ENCODE measurements at places on chromosomes 5 and 9. TPM values are rescaled to one million over a fixed set of nuclear protein-coding genes. Genes with fewer than 3 reads are reported as not detected.

The BAAT gene
- total RNA-seq = not detected

The ZNG1F gene
- total RNA-seq = 2.9 TPM

The PDCD1LG2 gene
- 3.3 TPM for total RNA-seq

The LURAP1L gene
- total RNA-seq = 4.7 TPM

The ACTBL2 gene
- not detected for total RNA-seq

The IQGAP2 gene
- total RNA-seq = 11.6 TPM

The FUT7 gene
- 0.24 TPM for total RNA-seq

The TAF11L5 gene
- not detected for total RNA-seq

The C9 gene
- total RNA-seq = not detected

The GRXCR2 gene
- total RNA-seq = 0.60 TPM

The NDUFA8 gene
- 198 TPM for total RNA-seq

The CCDC187 gene
- not detected for total RNA-seq

The MYOT gene
- 90.8 TPM for total RNA-seq

The SLCO6A1 gene
- total RNA-seq = not detected

The GABRA6 gene
- not detected for total RNA-seq

The FGD3 gene
- 5.2 TPM for total RNA-seq

The WDR36 gene
- 18.0 TPM for total RNA-seq

The OMD gene
- total RNA-seq = 8.5 TPM

The SLC25A2 gene
- not detected for total RNA-seq

The NCS1 gene
- 8.2 TPM for total RNA-seq

The F2RL1 gene
- 3.9 TPM for total RNA-seq

The ECSCR gene
- 21.6 TPM for total RNA-seq

The FAM151B gene
- 2.9 TPM for total RNA-seq

The HTR1A gene
- total RNA-seq = not detected

The GABRB2 gene
- total RNA-seq = 1.4 TPM

The RAD17 gene
- total RNA-seq = 15.0 TPM

The IFNB1 gene
- not detected for total RNA-seq

The LECT2 gene
- total RNA-seq = not detected

The SLC36A2 gene
- not detected for total RNA-seq

The HMCN2 gene
- total RNA-seq = 6.0 TPM

The EGFL7 gene
- 138 TPM for total RNA-seq

The PCDHGA2 gene
- 7.3 TPM for total RNA-seq

The PCDHA9 gene
- 0.05 TPM for total RNA-seq

The ZNF658 gene
- 10.7 TPM for total RNA-seq

The PCDHA11 gene
- 0.29 TPM for total RNA-seq

The OTP gene
- total RNA-seq = not detected

The PSAT1 gene
- total RNA-seq = 6.4 TPM

The GPSM1 gene
- total RNA-seq = 55.6 TPM

The SLC35A4 gene
- 70.3 TPM for total RNA-seq

The CCDC192 gene
- not detected for total RNA-seq

The PROB1 gene
- 27.9 TPM for total RNA-seq

The OR1Q1 gene
- total RNA-seq = not detected

The MUSK gene
- 1.1 TPM for total RNA-seq

The AHRR gene
- 3.8 TPM for total RNA-seq

The NTRK2 gene
- total RNA-seq = 38.2 TPM

The CARTPT gene
- not detected for total RNA-seq

The SPINK4 gene
- not detected for total RNA-seq

The FOXD4L5 gene
- 0.10 TPM for total RNA-seq

The SLC27A6 gene
- 37.4 TPM for total RNA-seq

All from left cardiac atrium (tissue), 4 donors.